ENCODE measurements at places on chromosomes 1 and 21.

- DNase-seq: no peak
Observed at GRCh38 chr1:112548547-112548946, 39.8 kb downstream of the WNT2B start.

- peak; percentile 88 for DNase-seq
Observed at GRCh38 chr1:6246497-6247467, 2.8 kb downstream of the HES3 start.

DNA sequence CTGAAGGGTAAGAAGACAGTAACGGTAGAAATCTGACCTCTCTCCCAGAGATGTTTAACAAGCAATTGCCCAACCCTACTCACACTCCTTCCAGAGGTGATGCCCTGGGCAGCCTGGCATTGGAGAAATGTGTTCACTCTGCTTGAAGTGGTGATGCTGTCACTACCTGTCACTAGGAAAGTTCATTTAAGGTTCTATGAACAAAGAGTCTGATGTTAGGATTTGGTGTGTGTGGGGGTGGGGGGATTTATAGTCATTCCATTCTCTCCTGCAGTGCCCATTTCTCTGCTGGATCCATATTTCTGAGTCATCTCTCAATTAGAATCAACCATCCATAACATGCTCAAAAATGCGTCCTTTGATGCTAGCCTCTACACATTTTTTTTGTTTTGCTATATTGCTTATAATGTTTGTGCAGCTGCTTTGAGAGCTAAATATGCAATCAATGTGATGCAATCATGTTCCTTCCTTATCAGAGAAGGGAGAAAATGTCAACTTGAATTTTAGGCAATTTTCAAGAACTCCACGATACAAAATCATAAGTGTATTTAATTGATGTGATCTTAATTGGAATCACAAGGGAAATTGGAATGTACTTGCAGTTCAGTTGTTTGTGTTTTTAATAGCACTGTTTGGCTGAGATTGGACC is 173.9 kb downstream of the DUSP10 start:
- DNase-seq: no peak

DNA sequence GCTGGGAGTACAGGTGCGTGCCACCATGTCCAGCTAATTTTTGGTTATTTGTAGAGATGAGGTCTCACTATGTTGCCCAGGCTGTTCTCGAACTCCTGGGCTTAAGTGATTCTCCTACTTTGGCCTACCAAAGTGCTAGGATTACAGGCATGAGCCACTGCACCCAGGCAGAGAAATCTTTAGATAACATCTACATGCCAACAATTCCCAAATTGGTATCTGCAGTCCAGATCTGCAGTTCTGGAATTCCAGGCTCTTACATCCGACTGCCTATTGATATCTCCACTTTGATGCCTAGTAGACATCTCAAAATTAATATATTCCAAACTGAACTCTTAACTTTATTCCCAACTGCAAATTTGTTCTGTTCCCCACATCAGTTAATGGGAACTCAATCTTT is 23.3 kb downstream of the INAVA start:
- no peak for DNase-seq

- peak; percentile 43 for DNase-seq
Observed at GRCh38 chr1:107877092-107877491, 87.9 kb downstream of the VAV3 start.

GRCh38 chr1:235940285-235940684 is 73.6 kb upstream of the LYST start:
- no peak for DNase-seq
